Aorta (tissue), 5 donors: ENCODE measurements at places on chromosomes 2 and 18. TPM values are rescaled to one million over a fixed set of nuclear protein-coding genes. Genes with fewer than 3 reads are reported as not detected.

TYMS gene
- 5.3 TPM for total RNA-seq

PROKR1 gene
- total RNA-seq = not detected

TMEM163 gene
- total RNA-seq = 0.62 TPM

PPIG gene
- 52.5 TPM for total RNA-seq

PNO1 gene
- 12.2 TPM for total RNA-seq

ABCG8 gene
- not detected for total RNA-seq

NCKAP5 gene
- total RNA-seq = 7.5 TPM

DNA sequence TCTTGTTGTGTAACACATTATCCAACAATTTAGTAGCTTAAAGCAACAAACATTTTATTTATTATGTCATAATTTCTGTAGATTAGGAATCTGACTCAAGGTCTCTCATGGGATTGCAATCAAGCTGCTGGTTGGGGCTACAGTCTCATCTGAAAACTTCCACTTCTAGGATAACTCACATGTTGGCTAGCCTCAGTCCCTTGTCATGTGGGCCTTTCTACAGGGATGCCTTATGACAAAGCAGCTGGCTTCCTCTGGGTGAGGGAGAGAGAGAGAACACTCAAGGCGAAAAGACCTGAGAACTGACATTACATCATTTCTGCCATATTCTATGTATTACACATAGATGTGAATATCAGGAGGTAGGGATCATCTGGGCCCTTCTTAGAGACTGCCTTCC, 317.9 kb upstream of the VRK2 start:
- no peak for DNase-seq

DNA sequence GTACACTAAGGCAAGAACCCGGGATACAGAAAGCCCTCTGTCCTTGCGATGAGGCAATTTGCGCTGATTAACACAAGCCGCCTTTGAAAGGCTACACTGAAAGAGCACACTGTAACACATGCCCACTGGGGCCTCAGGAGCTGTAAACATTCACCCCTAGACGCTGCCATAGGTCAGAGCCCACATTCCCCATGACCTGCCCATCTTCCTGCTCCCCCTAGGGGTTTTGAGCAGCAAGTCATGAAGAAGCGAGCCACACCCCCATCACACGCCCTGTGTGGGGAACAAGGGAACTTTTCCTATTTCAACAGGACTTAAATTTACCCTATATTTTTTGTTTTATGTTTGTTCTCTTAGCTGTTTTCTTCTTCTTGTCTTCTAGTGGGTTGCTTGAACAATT, 47.8 kb upstream of the SLC4A10 start:
- DNase-seq = no peak

GRCh38 chr2:122210898-122211856, 455.7 kb downstream of the TSN start:
- DNase-seq = no peak

GRCh38 chr2:174717916-174718315, 46.4 kb downstream of the CHRNA1 start:
- DNase-seq = no peak

GRCh38 chr18:75051757-75052156, 157.2 kb downstream of the PTGR3 start:
- no peak for DNase-seq

- DNase-seq = no peak
Measured at GRCh38 chr2:121527009-121527682, 3.5 kb upstream of the RNU4ATAC start.

GRCh38 chr2:46177461-46178089, 119.6 kb upstream of the EPAS1 start:
- peak; percentile 24 for DNase-seq

GRCh38 chr2:111182740-111183139, 62.0 kb downstream of the BCL2L11 start:
- DNase-seq = no peak

DNA sequence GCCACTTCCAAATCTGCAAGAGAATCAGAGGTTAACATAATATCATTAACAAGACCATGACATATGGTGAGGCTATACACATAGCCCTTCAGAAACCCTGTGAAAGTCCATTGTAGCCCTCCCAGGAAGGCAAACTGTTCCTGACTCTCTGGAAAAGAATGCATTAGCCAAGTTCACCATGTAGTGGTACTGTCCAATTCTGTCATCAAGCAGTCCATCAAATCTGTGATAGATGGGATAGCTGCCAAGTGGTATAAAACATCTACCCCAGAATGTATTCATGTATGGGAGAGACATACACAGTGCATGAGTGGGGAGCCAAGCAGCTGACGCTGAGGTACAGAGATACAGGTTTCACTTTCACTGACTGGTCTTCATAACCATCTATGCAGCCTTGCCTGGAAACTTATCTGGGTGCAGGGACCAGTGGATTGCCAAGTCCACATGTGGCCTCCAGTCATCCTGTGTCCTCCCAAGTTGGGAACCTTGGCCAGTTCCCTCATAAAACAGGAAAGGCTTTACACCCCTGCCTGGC, 281.1 kb downstream of the MBD2 start:
- no peak for DNase-seq
